ENCODE measurements at places on chromosomes 2 and 18.

DNA sequence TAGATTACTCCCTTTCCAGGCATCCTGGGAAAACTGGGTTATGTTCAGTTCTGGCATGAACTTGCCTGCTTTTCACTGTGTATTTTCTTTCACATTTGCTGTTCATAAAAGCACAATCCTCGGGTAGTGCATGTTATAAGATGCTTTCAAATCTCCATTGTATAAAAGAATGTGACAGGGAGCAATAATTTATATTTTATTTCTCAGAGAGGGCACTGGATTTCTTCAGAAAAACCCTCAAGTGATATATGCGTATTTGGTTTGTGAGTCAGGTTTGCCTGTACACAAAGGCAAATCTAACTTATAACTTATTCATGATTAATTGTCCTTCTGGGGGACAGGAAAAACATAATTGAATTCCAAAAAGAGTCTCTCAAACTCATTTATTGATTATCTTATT is 440.7 kb upstream of the MMADHC start:
- DNase-seq, result no peak

- no peak for DNase-seq
These were observed 474.7 kb upstream of the HS6ST1 start for GRCh38 chr2:128793404-128793803.

DNA sequence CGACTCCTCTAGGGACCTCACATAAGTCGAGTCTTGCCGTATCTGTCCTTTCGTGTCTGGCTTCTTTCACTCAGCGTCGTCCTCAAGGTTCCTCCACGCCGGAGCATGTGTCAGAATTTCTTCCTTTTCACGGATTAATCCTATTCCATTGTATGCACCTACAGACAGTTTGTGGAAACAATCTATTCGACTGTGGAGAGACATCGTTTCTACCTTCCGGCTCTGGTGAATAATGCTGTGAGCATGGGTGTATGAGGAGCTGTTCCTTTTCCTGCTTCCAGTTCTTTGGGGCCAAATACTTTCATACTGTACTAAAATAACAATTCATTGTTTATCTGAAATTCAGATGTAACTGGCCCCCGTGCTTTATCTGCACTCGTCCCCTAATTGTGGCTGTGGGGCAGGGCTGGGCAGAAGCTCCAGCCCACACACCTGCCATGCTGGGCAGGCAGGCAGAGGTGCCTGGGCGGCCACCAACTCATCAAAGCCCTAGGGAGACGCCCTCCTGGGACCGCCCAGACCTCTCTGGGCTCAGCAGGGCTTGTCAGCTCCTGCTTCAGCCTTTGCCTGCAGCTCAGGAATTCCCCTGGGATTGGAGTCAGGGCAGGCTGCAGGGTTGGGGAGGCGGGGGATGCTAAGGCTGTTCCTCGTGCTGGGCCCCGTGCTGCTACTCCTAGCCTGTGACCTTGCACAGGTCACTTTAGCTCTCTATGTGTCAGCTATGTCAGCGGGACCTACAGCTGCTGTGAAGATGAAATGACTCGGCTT is 14.5 kb downstream of the GPC1 start:
- no peak for DNase-seq

GRCh38 chr18:39057423-39058064 is 1491.9 kb upstream of the CELF4 start:
- no peak for DNase-seq

- no peak for DNase-seq
These were observed 113.9 kb downstream of the MAP4K4 start for GRCh38 chr2:101811226-101812015.

DNA sequence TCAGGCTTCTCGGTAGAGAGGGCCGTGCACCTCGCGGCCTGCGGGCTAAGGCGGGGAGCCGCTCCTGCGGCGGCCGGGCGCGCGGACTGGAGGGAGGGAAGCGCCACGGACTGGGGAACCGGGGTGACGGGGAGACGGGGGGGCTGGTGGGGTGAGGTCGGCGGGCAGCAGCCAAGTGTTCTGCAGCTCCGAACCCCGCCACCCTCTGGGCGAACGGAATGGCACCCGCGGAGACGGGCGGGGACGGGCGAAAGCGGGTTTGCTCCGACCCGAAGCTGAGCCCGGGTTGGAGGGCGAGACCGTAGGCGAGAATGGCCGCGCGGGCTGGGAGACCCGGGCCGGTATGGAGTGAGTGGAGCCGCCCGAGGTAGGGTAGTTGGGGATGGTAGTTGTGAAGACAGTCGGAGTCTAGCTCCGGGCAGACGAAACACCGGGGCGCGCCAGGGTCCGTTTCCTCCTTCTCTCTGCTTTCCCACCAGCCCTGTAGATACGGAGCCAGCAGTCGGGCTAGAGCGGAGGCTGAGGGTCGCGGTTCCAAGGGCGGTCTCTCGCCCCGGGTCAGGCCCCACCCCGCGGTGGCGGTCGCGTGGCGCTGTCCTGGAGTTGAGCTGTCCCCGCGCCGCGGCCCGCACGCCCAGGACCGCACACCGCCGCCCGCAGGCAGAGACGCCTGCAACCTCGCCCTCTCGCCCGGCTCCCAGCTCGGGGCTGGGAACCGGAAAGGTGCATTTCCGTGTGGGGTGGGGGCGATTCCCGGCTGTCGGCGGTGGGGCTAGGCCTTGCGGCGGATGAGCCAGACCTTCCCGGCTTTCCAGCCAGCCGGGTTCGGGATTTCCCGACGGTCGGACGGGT is 160.3 kb upstream of the SIX2 start:
- DNase-seq, result peak; percentile 34

- DNase-seq, result no peak
These were observed 468.4 kb upstream of the CRIM1 start for GRCh38 chr2:35887146-35887545.

GRCh38 chr18:28905509-28905908 is 728.6 kb upstream of the CDH2 start:
- DNase-seq, result no peak

GRCh38 chr2:80078290-80079036 is 226.1 kb downstream of the LRRTM1 start:
- DNase-seq, result no peak

GRCh38 chr2:112996635-112997034 is 8.6 kb upstream of the IL36A start:
- peak; percentile 59 for DNase-seq

DNA sequence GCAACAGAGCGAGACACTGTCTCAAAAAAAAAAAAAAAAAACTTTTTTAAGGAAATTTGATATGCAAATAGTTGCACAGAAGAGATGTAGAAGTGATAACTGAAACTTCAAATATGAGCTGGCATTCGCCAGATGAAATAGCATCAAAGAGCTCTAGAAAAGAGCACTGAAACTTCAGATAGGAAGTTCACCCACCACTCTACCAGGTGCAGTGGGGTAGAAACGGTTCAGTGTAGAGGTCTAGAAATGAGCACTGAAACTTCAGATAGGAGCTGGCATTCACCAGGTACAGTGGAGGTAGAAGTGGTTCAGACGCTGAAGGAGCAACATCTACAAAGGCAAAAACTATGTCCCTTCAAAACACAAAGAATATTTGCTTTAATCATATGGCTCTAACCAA is 9.0 kb upstream of the ONECUT2 start:
- no peak for DNase-seq

DNA sequence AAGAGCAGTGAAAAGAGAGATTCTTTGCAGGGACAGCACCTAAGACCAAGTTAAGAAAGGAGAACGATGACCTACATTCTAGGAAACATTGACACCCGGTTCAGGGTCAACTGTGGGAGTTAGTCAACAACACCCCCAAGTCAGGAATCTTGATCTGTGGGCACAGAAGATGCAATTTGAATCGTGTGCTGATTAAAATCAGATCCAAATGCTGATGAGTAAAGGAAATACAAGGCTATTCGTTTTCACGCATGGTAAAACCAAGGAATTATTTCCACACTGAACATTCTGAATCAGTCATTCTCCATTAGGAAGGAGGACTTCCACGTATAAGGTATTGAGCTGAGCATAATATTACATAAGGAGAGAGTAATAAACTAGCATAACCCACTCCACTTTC is 124.2 kb downstream of the COPS8 start:
- DNase-seq, result no peak

DNA sequence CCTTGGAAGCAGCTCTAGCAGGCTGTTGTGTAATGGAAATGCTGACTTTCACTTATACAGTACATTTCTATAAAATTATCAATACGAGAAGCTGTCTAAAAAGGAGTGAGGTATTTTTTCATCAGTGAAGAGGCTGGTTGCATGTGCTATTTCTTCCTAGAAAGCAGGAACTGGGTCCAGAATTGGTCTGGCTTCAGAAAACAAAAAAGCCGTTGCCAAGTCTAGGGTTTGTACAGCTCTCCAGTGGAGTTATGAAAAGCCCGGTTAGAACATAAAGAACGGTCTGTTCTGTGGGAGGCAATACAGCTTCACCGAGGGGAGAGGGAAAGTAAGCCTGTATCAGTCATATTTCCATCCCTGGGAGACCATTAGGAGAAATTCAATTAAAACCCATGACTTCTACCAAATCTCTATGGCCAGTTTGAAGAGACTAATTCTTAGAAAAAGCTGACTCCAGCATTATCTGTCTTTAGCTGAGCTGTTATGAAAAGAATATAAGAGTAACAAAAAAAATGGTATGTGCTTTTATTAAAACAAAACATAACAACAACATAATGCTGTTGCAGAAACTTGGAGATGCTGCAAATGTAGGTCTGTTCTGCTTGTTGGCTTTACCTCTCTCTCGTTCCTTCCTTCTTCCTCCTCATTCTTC is 217.0 kb downstream of the CMPK2 start:
- no peak for DNase-seq

DNA sequence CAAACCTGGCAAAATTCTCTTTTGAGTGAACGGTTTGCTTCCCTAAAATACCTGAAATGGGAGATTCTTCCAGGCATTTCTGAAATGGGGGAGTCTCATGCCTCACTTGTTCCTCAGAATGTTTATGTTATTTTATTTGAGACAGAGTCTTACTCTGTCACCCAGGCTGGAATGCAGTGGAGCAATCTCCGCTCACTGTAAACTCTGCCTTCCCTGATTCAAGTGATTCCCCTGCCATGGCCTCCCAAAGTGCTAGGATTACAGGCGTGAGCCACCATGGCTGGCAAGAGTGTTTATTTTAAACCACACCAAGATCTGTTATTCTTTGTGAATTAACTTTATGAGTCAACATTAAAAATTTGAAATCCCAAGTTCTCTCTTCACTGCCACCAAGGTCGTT is 6.4 kb upstream of the FHL2 start:
- DNase-seq, result no peak

GRCh38 chr2:162028511-162028910 is 45.5 kb downstream of the DPP4 start:
- DNase-seq, result no peak

GRCh38 chr18:12838178-12838634 is 45.8 kb downstream of the PTPN2 start:
- no peak for DNase-seq

DNA sequence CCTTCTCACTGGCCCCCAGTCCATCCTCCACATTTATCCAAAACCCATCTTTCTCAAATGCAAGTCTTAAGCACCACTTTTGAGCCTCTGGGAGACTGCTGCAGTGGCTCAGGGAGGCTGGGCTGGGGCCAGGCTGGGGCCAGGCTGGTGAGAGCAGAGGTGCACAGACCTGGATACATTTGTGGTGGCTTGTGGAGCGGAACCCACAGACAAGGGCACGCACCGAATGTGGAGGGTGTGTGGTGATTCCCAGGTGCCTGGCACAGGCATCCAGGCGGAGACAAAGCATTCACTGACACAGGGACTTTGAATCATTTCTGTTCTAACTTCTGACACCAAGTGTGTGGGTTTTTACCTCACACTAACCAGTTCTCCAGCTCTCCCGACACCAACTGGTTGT is 42.2 kb upstream of the MGAT4A start:
- no peak for DNase-seq

GRCh38 chr18:62875323-62875722 is 160.0 kb downstream of the PHLPP1 start:
- DNase-seq, result no peak

GRCh38 chr2:69985216-69985615 is 23.8 kb upstream of the ASPRV1 start:
- no peak for DNase-seq

- no peak for DNase-seq
These were observed 16.4 kb upstream of the KIAA2012 start for GRCh38 chr2:202056611-202057010.

GRCh38 chr2:98009887-98010760 is 14.4 kb upstream of the TMEM131 start:
- no peak for DNase-seq

Data from activated T-cell treated with anti-CD3 and anti-CD28 coated beads, Interleukin-2, amount 50 U/mL, for 24 hours (primary cell).